ENCODE measurements at places on chromosomes 1 and 21.

- DNase-seq, result no peak
Observed at GRCh38 chr1:41784531-41785274, 134.0 kb downstream of the HIVEP3 start.

DNA sequence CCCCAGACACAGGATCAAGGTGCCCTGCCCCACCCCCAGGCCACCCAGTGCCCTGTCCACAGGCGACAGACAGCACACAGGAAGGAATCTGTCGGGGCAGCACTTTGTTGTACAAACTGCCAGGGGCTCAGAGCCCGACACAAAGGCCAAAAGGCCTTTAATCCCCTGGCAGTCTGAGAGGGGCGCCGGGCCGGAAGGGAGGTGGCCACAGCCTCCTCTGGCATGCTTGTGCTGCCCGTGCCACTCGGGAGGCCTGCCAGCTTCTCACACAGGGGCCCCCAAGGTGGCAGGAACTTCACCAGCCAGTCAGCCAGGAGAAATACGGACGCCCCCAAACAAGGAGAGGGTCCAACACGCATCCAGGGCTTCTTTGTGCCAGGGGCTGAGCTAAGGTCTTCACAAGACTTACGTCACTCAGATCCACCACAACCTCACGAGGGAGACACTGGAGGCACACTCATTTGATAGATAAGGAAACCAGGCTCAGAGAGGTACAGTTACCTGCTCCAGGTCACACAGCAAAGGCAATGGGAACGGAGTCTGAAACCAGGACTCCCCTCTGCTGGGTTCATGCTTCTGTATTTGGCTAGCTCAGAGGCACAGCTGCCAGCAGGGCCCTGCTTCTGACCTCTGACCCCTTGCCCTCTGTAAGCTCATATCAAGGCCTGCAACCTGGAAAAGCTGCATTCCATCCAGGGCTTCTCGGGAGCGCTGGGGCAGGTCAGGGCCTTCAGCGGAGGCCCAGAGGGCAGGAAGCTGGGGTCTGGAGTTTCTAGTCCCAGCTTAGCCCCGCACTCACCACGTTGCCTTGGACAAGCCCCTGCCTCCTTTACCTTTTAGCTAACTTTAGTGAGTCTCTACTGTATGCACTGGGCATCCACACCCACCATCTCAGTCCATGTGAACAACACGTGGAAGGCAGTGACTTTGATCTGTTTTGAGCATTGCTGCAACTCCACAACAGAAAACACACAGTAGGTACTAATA is 34.8 kb downstream of the HSPG2 start:
- no peak for DNase-seq

DNA sequence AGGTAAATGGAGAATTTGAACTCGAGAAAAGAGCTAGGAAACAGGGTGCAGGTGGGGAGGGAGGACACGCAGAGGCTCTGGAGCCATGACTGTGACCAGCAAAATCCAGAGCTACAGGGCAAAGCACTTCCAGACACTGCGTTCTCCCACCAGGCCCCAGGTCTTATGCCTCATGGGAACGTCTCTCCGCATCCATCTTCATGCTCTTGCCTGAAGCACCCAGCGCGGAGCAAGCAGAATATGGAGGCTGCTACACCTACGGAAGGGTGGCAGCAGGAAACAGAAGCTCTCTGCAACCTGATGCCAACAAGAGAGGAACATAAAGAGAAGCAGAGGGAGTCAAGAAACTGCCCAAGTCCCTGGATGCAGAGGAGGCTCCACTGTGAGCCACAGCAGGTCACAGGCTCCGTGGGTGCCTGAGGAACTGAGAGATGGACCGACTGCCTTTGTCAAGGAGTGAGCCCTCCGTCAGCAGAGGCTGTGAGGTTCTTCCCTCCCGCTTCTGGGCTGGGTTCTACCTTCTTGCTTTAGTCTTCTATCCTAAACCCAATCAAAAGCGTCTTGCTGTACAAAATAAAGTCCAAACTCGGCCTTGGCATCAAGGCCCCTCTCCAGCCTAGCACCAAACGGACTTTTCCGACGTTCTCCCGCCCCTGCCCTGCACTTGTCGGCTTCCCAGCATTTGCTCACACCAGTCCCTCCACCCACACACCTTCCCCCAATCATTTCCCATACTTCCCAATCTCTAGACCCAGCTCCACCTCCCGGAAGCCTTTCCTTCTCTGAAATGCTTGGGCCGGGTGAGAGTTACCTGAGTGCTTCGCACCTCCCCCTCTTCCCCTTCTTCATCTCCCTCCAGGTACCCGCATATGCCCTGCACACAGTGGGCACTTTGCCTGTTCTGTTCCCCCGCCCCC is 930 bp downstream of the DHCR24 start:
- DNase-seq, result no peak

GRCh38 chr1:209512821-209513220 is 70.7 kb upstream of the CAMK1G start:
- DNase-seq, result no peak

DNA sequence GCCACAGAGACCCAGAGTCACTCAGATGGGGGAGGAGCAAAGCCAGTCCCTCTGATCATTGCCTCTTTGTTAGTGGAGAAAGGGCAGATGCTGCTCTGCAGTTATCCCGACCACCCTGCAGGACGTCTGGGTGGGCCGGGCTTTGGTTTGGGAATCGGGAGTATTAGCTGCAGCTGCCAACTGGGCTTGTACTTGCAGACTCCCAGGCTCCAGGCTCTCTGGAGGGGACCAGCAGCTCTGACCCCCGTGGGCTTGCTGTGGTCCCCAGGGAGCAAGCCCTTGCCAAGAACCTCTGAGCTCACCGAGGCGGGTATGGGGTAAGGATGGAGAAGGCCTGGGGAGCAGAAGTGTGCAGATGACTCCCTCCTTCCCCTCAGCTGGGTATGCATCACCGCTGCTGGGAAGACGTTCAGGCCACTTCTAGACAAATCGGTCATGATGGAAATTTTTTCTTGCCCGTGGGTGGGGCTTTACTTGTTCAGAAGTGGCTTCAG is 21.6 kb downstream of the MAPKAPK2 start:
- DNase-seq, result peak; percentile 64

GRCh38 chr1:91734761-91735160 is 151.2 kb downstream of the TGFBR3 start:
- no peak for DNase-seq

- no peak for DNase-seq
Observed at GRCh38 chr1:176515310-176515709, 52.3 kb downstream of the PAPPA2 start.

- DNase-seq, result no peak
Observed at GRCh38 chr1:17318262-17318661, 10.3 kb downstream of the PADI4 start.

DNA sequence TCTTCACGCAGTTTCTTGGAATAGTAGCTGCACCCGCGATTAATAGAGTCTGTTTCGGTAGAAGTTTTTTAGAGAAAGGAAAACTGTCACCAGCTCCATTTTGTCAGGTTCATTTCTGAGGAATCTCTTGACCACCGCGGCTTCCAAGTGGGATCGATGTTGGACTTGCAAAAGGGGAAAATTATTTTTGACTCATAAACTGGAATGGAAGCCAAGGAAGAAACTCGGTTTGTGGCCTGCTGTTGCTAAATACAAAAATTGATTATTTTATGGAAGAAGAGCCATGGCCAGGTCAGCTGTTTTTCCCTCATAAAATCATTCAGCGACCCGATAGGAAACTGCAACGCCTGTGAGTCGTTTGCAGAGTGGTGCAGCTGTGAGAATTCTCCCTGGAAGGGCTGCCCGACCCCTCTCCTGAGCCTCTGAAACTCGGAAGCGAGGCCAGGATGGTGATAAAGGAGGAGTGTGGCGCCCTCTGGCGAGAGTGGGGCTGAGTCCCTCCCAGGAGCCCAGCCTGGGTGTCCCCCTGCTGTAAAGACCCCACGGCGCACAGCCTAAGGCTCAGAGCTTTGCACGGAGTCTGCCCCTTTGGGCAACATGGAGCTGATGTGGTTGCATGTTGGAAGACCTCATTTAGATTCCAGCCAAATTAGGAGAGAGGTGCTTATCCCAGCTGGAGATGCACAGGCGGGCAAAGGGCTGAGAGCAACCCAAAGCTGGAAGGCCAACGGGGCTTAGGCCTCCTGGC is 83.6 kb upstream of the SLC25A33 start:
- DNase-seq, result peak; percentile 52

DNA sequence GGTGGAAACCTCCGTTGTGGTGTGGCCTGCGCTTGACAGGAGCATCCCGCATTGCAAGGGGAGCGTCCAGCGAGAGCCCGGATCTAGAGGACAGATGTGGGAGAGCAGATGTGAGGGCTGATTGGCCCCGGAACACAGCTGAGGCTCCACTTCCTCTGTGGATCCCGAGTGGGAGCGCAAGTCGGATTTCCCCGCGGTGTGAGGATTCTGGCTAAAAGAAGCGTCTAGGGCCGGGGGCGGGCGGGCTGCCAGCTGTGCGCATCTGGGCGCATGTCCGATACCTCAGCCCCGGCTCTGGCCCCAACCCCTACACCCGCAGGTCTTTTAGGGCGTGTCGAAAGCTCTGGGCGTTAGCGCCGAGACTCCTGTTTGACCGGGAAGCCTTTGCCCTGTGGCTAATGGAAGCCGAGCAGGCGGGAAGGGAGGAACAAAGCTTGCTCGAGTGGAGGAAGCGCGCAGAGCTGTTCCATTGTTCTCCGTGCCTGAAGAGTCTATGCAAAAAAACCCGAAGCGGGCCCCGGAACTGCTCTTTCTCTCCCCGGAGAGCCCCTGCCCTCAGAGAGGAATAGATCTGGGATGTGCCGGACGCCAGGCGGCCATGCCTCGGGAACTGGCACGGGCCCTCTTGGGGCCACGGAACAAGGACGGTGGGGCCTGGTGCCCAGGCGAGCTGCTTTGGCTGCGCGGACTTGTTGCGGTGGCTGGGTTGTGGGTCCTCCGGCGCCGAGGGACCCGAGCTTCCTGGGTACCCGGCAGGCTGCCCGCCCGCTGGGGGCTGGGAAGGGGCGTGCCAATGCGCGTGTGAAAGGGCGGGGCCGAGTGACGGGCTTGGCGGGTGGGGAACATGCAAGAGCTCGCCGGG is 111.1 kb downstream of the NAV1 start:
- DNase-seq, result no peak

DNA sequence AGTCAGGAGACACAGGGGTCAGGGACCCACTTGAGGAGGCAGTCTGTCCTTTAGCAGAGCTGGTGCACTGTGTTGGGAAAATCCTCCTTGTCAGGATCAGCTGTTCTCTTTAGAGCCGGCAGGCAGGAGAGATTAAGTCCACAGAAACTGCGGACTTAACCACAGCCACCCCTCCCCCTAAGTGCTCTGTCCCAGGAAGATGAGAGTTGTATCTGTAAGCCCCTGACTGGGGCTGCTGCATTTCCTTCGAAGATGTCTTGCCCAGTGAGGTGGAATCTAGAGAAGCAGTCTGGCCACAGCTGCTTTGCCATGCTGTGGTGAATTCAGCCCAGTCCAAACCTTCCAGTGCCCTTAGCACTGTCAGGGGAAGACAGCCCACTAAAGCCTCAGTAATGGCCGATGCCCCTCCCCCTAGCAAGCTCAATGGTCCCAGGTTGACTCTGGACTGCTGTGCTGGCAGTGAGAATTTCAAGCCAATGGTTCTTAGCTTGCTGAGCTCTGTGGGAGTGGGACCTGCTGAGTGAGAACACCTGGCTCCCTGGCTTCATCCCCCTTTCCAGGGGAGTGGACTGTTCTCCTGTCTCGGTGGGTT is 172.8 kb downstream of the ST6GALNAC3 start:
- no peak for DNase-seq

DNA sequence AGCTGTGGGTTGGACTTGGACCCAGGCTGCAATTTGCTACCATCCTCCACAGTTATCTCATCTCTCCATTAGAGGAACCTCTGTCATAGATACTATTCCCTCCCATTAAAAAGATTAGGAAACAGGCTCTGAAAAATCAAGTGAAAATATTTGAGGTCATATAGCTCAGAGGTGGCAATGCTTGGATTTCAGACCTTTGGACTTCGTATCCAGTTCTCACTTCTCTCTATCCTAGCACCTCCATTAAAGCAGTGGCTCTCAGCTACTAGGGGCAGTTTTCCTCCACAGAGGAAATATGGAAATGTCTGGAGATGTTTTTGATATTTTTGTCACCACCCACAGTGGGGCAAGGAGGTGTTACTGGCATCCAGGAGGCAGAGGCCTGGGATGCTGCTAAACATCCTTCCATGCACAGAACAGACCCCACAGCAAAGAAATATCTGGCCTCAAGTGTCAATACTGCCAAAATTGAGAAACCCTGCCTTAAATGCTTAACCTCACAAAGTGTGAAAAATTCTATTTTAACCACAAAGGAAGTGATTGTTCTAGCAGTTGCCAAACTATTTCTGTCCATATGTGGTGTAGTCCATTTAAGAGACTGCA is 54.1 kb downstream of the C8A start:
- no peak for DNase-seq

GRCh38 chr1:211833174-211833820 is 2.7 kb upstream of the LPGAT1 start:
- no peak for DNase-seq

DNA sequence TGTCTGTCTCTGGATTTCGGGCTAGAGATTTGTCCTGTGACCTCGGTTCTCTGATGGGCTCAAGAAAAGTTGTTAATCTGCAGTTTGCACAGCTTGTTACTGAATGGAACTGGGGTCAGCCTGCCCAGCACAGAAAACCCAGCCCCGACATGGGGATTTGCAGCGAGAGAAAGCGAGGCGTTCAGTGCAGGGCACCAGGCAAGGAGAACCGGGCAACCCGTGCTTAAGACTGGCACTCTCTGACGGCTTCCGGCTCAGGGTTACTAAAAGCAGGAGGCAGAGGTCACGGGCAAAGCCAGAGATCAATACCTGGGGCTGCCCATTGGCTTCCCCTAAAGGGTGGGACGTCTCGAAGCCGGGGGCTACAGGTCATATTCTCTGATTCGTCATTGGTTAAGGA is 29.9 kb upstream of the COL6A1 start:
- no peak for DNase-seq

DNA sequence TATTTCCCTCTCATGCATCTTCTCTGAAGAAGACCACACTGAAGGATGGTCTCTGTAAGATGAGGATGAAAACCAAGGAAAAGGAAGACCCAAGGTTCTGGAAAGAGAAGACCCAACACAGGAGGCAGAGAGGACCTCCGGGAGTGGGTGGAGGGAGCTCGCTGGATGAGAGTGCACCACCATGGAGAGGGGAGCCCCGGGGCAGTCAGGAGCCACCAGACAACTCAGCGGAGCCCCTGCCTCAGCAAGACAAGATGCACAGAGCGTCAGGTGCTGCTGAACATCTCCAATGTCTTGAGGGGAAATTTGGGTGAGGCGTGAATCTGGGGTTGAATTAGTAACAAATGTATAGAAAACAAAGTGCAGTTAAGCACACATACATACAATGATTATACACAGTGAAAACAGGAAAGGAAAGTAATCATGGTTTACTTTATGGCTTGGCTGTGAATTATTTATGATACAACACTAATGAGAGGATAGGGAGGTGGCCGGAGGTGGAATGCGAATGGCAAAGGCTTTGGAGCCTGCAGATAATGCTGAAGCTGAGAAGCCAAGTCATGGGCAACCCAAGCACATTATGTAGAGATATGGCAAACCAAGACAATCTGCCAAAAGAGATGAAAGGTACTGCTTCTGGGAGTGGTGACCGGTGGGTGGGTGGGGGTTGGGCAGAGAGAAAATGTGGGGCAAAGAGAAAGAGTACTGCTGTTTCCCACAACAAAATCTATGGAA is 80.4 kb upstream of the EDN2 start:
- no peak for DNase-seq
